A549 treated with CpdA at 1 μM for 4 hours (cell line): ENCODE measurements at places on chromosomes 2 and 18. TPM values are rescaled to one million over a fixed set of nuclear protein-coding genes. Genes with fewer than 3 reads are reported as not detected.

Gene PLEK
- total RNA-seq: 0.01 TPM in 1 of 5 replicates, not detected in the others

Gene LAMA1
- total RNA-seq: 0.03 to 0.17 TPM (median 0.06 TPM) in 4 of 5 replicates, not detected in the other

Gene IRS1
- 16.0 to 19.6 TPM (median 17.0 TPM) in 5 replicates for total RNA-seq

Gene GALNT14
- 47.6 to 55.5 TPM (median 52.7 TPM) in 5 replicates for total RNA-seq

Gene SP5
- 0.03 TPM in 1 of 5 replicates, not detected in the others for total RNA-seq

Gene PLGLB2
- 0.14 to 0.41 TPM (median 0.29 TPM) in 4 of 5 replicates, not detected in the other for total RNA-seq

Gene CRYBA2
- total RNA-seq: 0.44 TPM in 1 of 5 replicates, not detected in the others

Gene NLRC4
- total RNA-seq: not detected in 5 replicates

Gene GPBAR1
- total RNA-seq: 0.07 to 0.17 TPM (median 0.15 TPM) in 5 replicates

Gene MC5R
- total RNA-seq: not detected in 5 replicates

Gene RAMP1
- 0.09 TPM in 1 of 5 replicates, not detected in the others for total RNA-seq

Gene COBLL1
- total RNA-seq: 4.1 to 7.2 TPM (median 4.1 TPM) in 5 replicates

Gene LDLRAD4
- total RNA-seq: 1.6 to 2.7 TPM (median 1.7 TPM) in 5 replicates

Gene DNAH7
- total RNA-seq: 0.76 to 1.5 TPM (median 0.81 TPM) in 5 replicates

Gene CHRNA1
- not detected in 5 replicates for total RNA-seq

Gene PROKR1
- total RNA-seq: 0.03 TPM in 1 of 5 replicates, not detected in the others

Gene AGXT
- total RNA-seq: 0.05 TPM in 1 of 5 replicates, not detected in the others
